Cardiac septum (tissue), 1 donor: ENCODE measurements at places on chromosomes 4 and X. TPM values are rescaled to one million over a fixed set of nuclear protein-coding genes. Genes with fewer than 3 reads are reported as not detected.

GRCh38 chr4:41122775-41123174 is 91.6 kb downstream of the APBB2 start:
- DNase-seq: no peak

DNA sequence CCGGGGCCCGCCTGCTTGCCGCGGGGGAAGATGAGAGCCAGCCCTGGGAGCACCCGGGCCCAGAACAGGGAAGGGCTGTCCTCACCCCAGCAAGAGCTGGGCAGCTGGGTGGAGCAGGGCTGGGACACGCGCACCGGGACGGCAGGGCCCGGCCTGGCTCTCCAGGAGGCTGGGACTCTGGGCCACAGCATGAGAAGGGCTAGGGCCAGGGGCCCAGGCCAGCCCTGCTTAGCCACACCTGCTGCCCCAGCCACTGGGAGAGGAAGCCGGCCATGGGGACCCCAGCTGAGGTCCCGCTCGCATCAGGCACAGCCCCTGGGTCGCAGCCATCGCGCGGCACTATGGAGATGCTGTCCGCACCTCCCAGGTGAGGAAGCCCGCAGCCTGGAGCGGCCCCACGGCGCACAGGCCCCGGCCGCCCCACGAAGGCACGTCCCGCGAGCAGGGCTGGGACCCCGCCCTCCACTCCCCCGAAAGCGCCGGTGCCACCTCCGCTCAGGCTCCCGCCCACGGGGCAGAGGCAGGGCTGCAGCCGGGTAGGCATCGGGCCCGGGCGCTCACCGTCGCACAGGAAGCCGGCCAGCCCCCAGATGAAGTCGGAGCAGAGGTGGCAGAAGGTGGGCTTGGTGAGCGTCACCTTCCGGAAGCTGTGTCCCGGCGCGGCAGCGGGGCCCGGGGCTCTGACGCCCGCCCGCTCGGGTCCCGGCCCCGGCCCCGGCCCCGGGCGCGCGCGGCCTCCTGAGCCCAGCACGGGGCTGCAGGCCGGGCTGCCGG is 531 bp downstream of the DGKQ start:
- DNase-seq: no peak

DNA sequence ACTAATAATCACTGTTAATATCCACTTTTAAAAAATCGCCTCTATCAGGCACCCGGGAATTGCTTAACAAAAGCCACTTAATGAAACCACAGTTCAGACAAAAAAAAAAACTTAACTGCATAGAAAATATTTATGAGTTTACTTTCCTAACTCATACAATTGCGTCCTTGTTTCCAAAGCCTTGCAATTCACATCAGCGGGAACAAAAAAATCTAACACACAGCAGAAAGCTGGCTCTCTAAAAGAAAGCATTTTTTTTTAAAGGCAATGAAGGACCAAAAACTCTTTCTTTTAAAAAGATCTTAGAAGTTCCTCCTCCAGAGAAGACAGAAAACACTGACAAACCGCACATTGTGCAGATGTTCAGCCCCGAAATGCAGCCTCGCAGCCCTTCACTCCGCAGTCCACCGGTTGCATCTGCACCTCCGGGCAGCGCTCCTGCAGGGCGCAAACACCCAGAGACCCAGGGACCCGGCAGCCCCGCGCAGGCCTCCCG is 812 bp downstream of the FAT1 start:
- no peak for DNase-seq

DNA sequence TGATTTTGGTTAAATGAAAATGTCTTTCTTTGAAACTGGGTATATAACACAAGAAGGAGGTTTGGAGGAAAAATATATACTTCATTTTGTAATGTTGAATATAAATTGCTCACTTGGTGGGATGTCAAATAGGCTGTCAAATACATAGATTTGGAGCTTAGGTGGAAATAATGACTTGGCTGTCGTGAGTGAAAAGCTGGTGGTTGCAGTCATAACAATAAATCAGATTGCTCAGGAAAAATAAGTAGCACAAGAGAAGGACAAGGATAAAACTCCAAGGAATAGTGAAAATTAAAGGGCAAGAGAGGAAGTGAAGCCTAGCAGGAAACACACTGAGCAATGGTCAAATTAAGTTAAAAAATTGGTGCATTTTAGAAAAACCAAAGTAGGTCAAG is 253.0 kb upstream of the ANKRD50 start:
- DNase-seq: no peak

DNA sequence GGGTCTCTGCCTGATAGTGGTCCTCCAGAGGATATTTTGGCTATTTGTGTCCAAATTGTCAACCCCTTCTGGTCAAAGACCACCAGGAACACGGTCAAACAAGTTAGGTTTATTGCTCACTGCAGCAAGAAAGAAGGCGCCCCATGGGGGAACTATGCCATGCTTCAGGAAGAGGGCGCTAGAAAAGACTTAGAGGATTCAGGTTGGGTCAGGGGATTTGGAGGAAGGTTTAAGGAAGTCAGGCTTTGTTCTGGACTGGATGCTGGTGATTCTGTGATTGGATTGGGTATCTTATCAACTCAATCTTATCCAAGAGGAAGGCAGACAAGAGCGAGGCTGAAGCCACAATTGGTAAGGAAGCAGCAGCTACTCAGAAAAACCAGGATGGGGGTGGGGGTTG is 14.3 kb upstream of the ELF4 start:
- DNase-seq: no peak

DNA sequence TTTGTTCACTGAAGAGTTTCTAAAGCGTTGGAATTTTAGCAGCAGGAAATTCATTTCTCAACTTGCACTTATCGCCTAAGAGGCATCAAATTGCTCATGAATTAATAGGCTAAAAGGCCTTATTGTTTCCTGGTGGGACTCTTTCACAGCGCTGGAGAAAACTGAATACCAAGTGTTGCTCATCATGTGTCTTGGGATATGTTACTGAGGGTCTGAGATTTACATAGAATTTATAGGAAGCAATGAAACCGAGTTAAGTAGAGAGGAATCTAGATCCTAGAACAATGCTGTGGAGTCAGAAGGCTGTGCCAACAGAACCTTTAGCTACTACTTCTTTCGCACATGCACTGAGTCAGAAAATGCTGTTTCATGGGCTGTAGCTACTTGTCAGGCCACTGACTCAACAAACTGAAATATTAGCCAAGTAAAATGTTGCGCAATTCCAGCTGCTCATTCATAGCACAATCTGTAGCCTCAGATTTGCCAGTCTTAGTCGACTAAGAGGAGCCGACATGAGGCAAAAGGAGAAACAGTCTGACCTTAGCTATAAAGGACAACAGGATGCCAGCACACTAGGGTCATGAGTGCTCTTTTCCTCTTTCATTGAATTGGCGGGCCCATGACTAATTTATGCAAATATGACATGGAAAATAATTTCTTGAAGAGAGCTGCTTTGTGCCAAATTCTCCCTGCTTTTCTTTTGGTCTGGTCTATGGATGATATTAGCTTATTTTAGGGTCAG is 35.9 kb upstream of the CXCL8 start:
- peak; percentile 80 for DNase-seq

DNA sequence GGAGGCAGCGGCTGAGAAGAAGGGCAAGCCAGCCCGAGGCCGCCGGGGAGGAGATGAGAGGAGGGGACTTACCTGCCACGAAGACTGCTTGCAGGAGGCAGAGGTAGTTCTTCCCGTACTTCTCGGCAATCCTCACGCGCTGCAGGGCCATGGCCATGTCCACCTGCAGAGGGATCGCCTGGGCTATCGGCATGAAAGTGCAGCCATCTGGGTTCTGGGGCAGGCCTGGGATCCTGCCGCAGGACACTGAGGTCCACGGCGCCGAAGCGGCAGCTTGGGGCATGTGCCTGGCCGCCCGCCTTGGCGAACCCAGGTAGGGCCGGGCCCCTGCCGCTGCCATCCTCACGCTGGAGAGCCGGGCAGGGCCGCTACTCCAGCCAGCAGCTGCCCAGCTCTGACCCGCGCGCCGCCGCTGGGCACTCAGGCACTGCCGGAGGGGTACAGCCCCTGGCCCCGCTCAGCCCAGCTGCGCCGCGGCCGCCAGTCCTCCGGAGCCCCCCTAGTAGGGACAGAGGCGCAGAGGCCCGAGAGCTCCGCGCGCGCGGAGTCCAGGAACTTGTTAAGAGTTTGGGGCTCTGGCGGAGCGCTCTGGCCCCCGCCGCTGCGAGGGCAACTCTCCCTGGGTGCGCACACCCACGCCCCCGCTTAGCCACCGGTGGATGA is 16.0 kb downstream of the MCF2 start:
- no peak for DNase-seq

- DNase-seq: no peak
Measured at GRCh38 chr4:189021831-189022230, 882.6 kb downstream of the TRIML1 start.

DNA sequence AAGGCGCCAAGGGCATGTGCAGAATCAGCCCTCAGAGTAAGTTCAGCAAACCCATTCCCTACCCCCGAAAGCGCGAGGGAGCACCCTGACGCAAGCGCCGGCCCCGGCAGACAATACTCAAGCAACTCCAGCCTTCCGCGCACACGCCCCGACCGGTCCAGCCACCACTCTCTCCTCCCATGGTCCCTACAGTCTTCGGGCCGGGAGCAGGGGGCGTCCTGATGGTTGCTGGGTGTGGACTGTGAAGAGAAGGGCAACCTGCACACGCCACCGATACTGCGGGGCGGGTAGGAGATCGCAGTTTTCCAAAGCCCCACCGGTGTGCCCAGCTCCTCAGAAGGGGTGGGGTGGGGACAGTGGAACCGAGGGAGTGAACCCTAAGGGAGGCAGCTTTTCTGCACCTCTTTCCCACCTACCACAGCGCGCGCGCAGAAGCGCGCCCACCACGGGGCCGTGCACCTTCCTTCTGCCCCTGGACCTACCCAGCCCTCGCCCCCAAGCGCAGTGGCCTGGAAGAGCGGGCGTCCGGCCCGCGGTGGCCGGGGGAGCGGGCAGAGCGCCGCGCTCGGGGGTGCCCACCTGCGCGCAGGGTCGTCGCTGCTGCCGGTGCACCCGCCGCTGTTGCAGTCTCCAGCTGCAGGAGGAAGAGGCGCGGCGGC is 650.2 kb upstream of the DIPK2B start:
- DNase-seq: no peak

GRCh38 chr4:39256436-39256835 is 74.1 kb downstream of the WDR19 start:
- no peak for DNase-seq

DNA sequence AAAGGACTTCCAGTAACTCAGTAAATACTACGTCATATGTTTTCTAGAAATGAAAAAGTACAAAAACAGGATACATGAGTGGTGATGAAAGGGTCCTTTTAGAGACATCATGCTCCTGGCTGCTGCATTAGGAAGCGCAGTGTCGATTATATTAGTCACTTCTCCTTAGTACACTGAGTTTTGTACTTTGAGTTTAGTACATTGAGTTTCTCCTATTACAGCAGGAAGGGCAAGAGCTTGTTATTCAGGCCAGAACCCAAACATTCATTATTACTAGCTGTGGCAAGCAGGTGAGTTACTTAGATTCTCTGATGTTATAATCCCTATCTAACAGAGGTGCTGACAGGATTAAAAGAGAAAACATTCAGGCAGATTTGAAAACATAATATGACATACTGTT is 21.3 kb downstream of the RPGR start:
- DNase-seq: no peak

DNA sequence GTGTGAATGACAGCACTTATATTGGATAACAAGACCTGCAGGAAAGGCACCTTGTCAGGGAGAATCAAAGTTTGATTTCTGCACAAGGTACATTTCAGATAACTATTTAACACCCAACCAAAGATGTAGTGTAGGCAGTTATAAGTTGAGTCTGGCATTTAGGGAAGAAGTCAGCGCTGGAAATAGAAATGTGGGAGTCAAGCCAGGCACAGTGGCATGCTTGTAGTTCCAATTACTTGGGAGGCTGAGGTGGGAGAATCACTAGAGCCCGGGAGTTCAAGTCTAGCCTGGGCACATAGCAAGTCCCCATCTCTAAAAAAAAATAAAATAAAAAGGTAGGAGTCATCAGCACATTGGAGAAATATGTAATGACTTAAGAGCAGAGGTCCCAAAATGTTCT is 295.1 kb downstream of the ZNF674 start:
- no peak for DNase-seq

DNA sequence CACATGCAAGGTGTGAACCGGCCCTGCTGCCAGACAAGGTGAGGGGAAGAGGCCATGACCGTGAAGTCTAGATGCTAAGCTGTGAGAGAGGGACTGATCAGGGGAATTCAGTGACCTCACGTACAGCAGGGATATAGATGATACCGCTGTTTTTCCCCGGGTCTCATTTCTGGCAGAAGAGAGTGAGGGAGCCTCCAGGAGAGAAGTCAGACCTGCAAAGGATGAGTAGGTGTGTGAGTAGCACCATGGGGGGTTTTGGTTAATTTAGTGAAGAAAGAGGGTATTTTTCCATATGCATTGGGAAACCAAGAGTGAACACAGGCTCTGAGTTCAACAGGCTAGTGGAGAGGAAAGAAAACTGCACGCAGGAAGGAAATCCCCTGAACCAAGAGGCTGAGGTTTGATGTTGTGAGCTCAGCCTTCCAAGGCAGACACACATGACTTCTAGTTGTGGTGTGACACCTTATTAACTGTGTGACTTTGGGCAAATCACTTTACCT is 127.6 kb upstream of the GATB start:
- no peak for DNase-seq

- DNase-seq: no peak
Measured at GRCh38 chrX:151596282-151596681, 32.8 kb downstream of the PASD1 start.

- no peak for DNase-seq
Measured at GRCh38 chr4:3703343-3703676, 62.9 kb upstream of the ADRA2C start.

DNA sequence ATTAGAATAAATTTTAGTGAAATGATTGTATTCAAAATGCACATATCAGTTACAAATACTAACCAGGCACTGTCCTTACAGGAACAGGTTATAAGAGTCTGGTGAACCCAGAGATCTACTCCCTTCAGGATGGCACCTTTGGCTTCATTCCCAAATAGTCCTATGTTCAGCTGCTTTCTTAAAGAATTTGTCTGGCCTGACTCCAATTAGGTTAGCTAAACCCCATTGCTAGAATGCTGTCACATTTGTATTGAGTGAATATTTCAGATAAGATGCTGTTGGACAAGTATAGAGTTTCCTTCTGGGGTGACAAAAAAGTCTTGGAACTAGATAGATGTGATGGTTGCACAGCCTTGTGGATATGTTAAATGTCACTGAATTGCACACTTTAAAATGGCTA is 69.4 kb downstream of the EFHC2 start:
- no peak for DNase-seq

GRCh38 chr4:64807821-64808220 is 398.6 kb upstream of the TECRL start:
- DNase-seq: no peak

GRCh38 chr4:60808726-60809485 is 391.2 kb upstream of the ADGRL3 start:
- no peak for DNase-seq

- DNase-seq: no peak
Measured at GRCh38 chr4:159562366-159562765, 459.5 kb downstream of the RAPGEF2 start.

GRCh38 chr4:74364652-74365491 is at the start of gene EREG:
Gene EREG (plus strand): TSS chr4:74365145. CDS start chr4:74365309, 164 bp downstream.
- peak; percentile 77 for DNase-seq

The POU4F2 gene
- not detected for total RNA-seq

The HERC6 gene
- 10.0 TPM for total RNA-seq

The ENPP6 gene
- 0.05 TPM for total RNA-seq
